ENCODE measurements at places on chromosomes 7 and 10.

DNA sequence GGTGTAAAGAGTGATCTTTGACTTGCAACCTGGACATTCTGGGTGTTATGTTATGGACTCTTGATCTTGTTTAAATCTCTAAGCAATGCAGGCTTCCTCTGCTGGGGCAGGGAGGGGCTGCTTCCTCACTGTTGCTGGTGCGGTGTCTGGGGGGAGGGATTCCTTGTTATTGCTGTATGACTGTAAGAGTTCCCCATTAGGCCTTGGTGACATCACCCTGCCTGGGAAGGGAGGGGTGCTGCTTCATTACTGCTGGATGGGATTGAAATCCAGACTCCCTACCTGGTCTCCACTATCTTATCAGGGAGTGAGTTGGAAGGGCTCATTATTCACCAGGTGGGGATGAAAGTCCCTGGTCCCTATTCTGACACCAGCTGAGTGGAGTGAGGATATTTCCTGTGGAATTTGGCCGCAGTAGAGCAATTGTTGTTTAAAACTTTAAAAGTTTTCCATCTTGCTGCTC lies 8.8 kb downstream of the OGDH start:
- no peak for DNase-seq

DNA sequence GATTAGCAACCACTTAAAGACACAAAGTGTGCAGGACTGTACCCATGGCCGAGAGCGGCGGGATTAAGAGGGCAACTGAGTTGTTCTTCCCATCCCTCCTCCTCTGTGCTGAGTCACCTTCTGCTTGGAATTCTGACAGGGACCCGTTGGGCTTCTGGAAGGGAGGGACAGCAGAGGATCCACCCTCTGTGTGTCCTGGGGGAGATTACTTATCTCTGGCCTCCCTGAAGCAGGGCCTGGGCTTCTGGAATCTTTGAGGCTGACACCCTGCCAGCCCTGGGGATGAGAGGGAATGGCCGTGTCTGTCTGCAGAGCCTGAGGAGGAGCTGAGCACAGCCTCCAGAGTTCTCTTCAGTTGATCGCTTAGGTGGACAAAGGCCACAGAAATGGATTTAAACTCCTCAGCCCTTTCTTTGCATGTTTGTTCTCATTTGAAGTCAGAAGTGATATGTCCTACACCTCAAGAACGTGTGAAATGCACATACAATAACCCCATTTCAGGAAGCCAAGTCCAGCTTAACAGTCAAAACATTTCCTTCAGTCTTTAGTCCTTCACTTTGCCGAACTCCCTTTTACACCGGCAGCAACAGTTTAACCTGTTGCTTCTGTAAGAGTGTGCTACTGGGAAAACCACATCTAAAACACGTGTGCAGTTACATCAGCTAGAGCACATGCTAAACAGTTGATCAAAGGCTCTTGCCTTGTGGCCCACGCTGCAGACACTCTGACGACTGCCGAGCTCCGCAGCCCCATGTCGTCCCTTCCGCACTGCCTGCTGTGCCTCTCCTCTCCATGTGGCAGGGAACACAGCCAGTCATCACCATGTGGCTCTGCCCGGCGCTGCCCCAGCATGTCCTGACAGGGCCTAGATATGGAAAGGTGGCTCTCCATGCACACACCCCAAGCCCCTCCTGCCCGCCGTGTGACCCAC lies 55.7 kb downstream of the IKZF1 start:
- no peak for DNase-seq

GRCh38 chr7:153943457-153943856 lies 108.7 kb upstream of the DPP6 start:
- DNase-seq = no peak

DNA sequence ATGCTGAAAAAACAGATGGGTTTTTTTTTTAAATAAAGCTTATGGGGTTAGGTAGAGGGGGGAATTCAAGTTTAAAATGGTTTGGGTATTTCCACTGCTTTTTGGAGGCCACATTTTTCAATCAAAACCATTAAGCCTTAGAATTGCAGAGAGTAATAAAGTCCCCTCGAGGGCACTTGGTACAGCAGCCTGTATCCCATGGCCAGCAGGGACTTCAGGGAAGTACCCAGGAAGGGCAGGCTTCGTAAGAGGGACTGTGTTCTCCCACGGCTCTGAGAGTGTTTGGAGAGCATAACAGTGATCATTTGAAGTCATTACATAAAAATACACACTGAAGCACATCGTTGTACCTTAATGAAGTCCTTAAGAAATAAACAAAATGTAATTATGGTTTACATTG lies 432.7 kb downstream of the DPP6 start:
- DNase-seq = peak; percentile 21

DNA sequence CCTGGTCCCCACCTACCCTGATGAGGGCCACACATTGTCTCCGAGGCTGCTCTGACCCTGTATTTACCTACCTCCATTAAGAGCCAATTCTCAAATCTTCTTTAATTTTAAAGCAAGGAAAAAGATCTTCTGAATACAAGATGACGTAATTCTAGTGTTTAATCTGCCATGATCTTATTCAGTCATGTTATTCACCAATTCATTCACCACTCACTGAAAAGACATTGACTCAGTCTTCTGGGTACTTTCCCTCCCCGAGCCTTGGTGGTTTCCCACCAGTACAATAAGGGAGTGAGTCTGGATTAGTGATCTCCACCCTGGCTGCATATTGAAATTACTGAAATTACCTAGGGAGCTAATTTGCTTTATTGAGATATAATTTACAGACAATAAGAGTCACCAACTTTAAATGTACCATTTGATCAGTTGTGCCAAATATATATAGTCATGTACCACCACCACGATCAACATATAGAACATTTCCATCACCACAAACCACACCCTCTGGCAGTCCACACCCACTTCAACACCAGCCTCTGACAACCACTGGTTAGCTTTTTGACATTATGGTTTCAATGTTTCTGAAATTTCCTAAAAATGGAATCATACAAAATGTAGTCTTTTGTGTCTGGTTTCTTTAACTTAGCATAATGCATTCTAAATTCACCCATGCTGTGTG lies 117.5 kb upstream of the UNC5B start:
- DNase-seq = no peak

DNA sequence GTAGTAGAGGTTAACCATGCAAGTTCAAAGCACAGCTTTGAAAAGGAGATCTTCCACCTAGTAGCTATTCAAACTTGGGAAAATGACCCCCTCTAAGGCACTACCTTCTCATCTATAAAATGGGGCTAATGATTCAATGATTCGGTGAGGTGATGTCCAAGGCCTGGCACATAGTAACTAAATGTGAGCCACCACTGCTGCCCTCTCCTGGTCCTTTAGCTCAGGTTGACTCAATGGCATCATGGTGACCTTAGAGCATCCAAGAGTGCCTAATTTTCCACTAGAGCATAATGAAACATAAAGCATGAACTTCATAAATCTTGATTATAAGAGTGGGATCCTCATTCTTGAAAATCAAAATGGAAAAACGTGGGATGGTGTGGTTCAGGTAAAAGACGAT lies 16.3 kb upstream of the PLCE1 start:
- no peak for DNase-seq

- DNase-seq = no peak
These were observed 45.8 kb downstream of the ERLIN1 start for GRCh38 chr10:100140070-100140469.

GRCh38 chr7:16815001-16815400 lies 10.2 kb upstream of the AGR2 start:
- DNase-seq = no peak

DNA sequence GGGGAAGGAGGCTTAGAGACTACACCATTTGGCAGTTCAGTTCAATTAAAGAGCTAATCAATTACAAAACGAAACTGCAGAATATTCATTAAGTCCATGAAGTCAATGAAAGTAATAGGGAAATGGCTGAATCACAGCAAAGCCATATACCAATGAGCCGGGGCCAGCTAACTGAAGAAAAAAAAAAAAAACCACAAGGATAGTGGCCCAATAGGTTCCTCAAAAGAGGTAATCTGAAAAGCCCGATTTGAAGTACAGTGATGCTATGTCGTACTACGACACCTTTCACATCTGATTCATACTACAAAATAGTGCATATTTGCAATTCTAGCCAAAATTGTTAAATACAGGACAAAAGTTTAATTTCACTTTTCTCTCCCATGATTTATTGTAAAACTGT lies 2.5 kb downstream of the ARHGAP12 start:
- no peak for DNase-seq

- DNase-seq = no peak
These were observed 138.1 kb downstream of the VTI1A start for GRCh38 chr10:112585126-112585525.

- DNase-seq = no peak
These were observed 516.9 kb upstream of the LRRN3 start for GRCh38 chr7:110573862-110574528.

GRCh38 chr7:35263396-35263795 lies 9.5 kb upstream of the TBX20 start:
- no peak for DNase-seq

DNA sequence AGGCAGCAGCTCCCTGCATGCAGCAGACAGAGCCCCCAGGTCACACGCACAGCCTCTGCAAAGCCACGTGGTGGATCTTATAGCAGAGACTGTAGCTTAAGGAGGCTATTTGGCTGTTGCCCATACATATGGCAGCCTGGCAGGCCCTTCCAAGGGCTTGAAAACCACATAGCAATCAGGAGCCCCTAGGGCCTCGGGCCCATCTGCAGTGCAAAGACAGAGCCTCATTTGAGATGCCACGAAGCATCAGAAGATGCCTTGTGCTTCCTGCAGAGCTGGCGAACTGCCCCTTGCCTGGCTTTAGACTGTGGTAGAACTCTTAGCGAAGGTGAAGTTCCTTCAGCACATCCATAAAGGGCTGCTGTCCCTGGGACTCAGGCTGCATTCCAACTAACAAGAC lies 309.9 kb downstream of the GRID1 start:
- no peak for DNase-seq

DNA sequence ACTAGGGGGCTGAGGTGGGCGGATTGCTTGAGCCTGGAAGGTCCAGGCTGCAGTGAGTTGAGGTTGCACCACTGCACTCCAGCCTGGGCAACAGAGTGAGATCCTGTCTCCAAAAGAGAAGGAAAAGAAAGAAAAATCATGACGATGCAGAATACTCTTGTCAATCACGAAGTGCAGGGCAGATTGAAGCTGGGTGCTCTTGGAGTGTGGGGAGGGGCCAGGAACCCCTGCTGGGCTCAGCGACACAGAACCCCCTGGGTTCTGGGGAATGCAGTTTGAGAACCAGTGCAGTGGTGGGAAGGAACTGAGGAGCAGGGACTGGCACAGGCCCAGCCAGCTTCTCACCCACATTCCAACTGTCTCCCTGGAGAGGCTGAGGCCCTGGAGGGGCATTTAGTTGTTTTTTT lies 10.8 kb upstream of the INTS1 start:
- no peak for DNase-seq

GRCh38 chr7:128209229-128210035 lies 31.6 kb upstream of the LEP start:
- DNase-seq = peak; percentile 25

- no peak for DNase-seq
These were observed 69.5 kb downstream of the STEAP1B start for GRCh38 chr7:22430457-22430856.

DNA sequence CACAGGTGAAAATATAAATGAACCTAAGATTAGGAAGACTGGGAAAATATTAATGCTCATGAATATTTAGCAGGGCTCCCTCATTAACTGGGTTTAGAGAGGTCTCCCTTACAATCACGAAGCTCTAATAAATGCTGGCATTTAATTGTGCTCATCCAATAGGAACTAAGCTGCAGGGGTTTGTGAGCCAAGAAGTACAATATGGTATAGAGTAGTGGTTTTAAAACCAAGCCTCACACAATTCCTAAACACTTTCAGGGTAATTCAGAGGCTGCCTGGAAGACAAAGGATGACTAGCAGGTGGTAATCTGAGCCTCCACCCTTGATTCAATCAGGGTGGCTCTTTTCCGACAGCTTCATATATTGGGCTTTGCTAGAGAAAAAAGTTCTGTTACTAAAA lies 103.3 kb downstream of the GPAM start:
- no peak for DNase-seq

GRCh38 chr10:43765516-43765915 lies 116.8 kb upstream of the ZNF32 start:
- DNase-seq = no peak

DNA sequence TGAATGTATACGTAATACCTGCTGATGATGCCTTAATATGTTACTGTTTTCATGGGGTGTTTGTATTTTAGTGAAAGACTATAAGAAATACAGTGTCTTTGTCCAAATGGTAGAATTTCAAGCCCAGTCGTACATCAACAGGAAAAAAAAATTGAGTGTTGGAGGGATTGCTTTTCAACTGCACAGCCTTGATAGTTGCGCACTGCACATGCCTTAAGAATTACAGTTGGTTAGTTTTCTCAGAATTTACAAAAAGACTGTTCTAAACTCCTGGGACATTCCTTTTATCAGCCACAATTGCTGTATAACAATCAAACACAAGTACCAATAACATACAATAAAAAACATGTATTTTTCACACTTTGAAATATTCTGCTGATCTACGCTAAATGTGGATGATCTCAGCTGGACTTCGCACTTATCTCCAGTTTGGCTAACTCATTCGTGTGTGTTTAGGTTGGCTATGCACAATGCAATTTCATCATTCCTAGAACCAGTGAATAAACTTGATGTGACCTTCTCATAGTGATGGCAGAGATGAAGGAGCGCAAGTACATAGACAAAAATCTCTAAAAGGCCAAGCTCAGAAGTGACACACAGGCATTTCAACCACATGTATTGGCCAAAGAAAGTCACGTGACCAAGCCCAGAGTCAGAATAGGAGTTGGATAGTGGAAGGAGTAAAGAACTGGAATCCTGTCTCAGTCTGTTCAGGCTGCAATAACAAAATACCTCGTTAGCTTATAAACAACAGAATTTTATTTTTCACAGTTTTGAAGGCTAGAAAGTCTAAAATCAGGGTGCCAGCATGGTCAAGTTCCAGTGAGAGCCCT lies 152.3 kb downstream of the IPMK start:
- DNase-seq = no peak

DNA sequence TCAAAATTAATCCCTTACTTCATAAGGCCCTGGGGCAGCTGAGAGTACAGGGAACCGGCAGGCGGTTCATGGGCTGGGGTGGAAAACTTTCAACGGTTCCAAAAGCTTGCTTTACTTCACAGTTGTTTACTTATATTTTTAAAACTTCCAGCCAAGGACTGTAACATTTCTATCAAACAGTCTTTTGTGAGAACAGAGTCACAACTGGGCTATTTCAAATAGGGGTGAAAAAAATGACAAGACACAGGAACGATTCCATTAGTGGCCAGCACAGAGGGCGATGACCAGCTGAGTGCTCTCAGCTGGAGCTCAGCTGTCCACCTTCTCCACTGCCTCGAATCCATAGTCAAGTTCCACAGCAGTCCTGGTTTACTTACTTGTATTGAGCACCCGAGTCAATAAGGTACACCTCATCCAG lies 48.2 kb downstream of the XPNPEP1 start:
- DNase-seq = no peak

DNA sequence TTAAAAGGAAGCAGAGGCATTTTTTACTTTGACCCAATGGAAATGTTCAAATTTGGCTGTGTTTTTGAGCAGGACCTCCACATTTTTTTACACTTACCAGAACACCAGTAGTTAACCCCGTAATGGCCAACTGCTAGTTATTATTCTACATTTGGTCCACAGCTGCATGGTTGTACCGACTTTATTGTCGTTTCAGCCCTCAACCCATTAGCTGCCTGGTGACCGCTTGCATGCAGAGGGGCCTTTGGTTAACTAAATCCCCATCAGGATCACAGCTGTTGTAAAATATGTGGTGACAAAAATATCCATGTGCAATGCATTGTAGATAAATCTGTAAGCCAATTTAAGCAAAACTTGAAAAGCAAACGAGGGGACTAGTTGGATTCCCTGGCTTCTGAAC lies 342.2 kb upstream of the MEOX2 start:
- DNase-seq = no peak

Data from nucleus accumbens (tissue), 56 donors.